Activated T-helper 1 cell treated with anti-CD3 and anti-CD28 coated beads, Interleukin-12 subunit alpha, Interleukin-12 subunit beta, Interleukin-2, Interleukin-4 antibody, amounts not matched to agents 30 ng/mL and 10 ng/mL and 1 ng/mL, durations not matched to agents 14 hours and 24 hours and 36 hours (primary cell): ENCODE measurements at places on chromosomes 6 and 20.

DNA sequence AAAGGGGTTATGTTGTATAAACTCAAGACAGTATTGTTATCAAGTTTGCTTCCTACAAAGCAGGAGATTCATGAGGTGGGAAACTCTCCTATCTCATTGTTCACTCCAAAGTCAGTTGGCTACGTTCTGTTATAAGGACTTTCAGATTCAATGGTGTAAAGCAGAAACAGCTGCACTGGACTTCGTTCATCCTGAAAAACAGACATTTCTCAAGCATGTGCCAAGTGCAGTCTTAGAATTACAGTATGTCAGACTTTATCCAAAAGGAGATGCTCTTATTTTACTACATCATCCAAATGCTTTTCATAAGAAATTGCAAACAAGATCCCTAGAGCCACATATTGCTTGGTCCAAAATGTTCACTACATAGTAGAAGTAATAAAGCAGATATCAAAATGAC is 14.9 kb downstream of the COL21A1 start:
- DNase-seq = no peak

GRCh38 chr6:155483858-155484257 is 28.2 kb upstream of the NOX3 start:
- no peak for DNase-seq

DNA sequence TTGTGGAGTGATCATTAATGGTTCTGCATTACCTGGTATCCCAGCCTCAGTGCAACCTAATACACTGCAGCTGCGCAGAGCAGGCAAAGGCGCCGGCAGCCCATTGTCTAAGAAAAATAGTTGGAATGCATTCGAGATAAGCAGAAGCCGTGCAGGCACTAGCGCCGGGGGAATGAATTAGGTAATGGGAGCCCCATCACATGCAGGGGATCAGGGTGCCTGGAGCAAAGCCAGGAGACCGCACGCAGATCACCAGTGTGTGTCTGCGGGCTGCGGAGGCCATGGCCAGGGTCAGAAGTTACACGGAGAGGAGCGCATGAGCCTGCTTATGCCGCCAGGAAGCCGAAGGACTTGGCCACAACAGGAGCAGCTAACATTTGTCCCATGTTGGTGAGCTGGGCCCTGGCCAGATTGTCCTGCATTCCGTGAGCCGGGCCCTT is 156.8 kb downstream of the DLL1 start:
- no peak for DNase-seq

GRCh38 chr6:30793521-30794194 is 49.3 kb upstream of the IER3 start:
- DNase-seq = no peak

DNA sequence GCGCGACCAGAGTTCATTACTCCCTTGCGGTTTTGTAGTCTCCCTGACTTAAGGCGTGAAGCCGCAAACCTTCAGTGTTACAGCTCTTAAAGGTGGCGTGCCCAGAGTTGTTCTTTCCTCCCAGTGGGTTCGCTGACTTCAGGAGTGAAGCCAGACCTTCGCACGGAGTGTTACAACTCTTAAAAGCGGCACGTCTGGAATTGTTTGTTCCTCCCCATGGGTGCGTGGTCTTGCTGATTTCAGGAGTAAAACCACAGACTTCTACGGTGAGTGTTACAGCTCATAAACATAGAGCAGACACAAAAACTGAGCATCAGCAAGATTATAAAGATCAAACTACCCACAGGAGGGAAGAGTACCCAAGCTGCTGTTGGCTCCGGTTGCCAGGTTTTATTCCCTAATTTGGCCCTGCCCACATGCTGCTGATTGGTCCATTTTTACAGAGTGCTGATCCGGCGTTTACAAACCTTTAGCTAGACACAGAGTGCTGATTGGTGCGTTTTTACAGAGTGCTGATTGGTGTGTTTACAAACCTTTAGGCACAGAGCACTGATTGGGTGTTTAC is 10.4 kb downstream of the TMEM14C start:
- DNase-seq = no peak

GRCh38 chr6:138107752-138108592 is 753 bp upstream of the PERP start:
- peak; percentile 5 for DNase-seq

- DNase-seq = no peak
Measured at GRCh38 chr6:159232751-159233150, 63.6 kb downstream of the FNDC1 start.

DNA sequence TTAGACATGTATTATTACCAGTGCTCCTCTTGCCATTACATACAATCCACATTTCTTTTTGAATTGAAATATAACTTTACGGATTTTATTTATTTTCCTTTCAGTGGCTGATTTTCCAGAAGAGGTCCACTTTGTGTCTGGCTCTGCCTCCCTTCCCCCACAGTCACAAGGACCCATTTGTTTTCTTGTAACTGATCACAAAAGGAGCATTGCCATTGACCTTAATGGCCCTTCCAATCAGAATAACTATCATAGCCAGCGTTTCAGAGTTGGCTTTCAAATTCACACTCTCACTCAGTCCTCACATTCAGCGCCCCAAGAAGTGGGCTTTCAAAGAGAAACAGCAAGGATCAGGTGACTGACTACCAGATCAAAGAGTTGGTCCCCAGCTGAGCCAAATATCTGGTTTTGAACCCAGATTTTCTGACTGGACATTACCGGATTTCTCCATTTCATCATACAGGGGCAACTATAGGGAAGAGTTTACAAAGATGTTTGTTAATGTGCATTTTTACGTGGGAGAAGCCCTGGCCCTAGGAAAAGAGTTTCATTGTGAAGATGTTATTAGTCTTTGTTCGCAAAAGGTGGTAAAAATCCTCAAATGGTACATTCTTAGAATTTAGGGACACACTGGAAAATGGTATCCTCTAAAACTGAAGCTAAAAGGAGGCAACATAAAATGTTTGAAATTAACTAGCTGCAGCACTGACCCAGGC is 2.0 kb upstream of the SLC22A23 start:
- no peak for DNase-seq

GRCh38 chr20:60331688-60332300 is 373.6 kb downstream of the CDH26 start:
- no peak for DNase-seq

- no peak for DNase-seq
Measured at GRCh38 chr6:80793411-80793810, 686.9 kb downstream of the BCKDHB start.
